ENCODE measurements at places on chromosomes 5 and 9. TPM values are rescaled to one million over a fixed set of nuclear protein-coding genes. Genes with fewer than 3 reads are reported as not detected.

DNA sequence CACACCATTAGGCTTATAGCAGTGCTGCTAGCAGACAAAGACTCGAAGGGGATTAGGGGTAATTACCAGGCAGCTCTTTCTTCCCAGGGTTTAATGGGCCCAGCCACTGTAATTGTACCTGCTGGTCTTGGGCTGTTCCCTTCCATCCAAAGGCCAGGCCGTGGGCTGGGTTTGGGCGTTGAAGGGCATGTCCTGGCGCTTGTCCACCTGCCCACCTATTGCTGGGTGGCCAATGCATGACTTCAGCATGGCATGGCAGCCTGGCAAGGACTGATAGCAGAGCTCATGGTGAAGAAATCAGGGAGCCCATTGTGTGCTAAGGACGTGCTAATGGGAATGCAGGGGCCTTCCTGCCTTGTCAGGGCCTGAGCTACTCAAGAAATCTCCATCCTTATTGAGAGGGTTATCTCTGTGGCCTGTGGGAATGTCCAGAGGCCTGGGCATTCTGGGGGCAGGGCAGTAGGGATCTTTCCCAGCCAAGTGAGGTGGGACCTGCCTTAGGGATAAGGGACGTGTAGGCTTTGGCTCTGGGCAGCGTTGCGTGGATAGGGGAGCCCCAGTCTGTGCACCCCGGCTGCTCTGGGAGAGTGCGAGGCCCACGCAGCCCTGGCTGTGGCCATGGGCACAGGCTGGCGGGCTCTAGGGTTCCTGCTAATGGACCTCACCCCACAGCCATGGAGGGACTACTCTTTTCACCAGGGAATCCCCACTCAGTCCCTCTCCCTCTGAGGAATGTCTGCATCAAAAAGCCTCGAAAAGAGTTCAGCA lies 116.1 kb upstream of the PITX1 start:
- H3K27ac ChIP-seq: no peak overlapping the region
- no peaks in the 10 kb centered on the region for H3K27me3 ChIP-seq
- H3K4me1 ChIP-seq: no peaks in the 10 kb centered on the region

GRCh38 chr5:28558196-28558595 lies 1519.8 kb upstream of the CDH9 start:
- H3K4me1 ChIP-seq: no peaks in the 10 kb centered on the region
- H3K36me3 ChIP-seq: no peaks in the 10 kb centered on the region
- H3K4me3 ChIP-seq: no peak overlapping the region
- no peaks in the 10 kb centered on the region for H3K27me3 ChIP-seq
- DNase-seq: no peak
- no peak overlapping the region for H3K27ac ChIP-seq

The DNAJB5 gene
- total RNA-seq: 9.3 TPM

The SCGB3A2 gene
- total RNA-seq: 0.51 TPM

DNA sequence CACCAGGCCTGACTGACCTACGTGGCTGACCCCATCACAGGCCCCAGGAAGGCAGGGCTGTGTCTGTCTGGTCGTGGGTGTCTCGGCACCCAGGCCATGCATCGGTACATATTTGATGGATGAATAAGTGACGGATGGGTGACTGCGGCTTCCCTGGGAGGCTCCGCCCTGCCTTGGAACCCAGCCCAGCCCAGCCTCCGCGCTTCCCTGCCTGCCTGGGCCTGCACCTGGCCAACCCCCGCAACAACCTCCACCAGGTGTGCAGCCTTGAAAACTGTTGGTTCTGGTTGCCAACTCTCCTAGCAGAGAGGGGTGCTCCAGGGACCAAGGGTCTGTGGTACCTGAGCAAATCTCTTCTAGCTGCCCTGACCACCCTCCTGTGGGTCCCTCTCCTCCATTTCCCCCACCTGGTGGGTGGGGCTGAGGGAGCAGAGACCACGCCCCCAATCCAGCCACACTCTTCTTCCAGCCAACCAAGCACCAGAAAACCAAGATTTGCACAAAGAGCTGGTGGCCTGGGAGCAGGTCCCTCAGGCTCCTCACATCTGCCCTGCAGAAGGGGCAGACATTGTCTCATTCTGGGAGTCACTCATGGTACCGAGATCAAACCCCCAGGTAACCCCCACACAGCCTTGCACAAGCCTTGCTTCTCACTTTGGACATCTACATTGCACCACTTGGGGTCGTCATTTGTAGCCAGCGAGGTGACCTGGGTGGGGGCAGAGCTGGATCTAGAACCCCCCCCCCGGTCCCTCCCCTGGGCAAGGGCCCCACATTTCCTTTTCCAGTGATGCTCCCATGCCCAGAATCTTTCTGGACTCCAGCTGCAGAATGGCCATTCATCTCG lies 100.6 kb upstream of the IER5L start:
- no peaks in the 10 kb centered on the region for H3K36me3 ChIP-seq
- H3K27me3 ChIP-seq: no peaks in the 10 kb centered on the region
- H3K27ac ChIP-seq: no peak overlapping the region
- peaks cover 10% of the 10 kb centered on the region for H3K4me1 ChIP-seq
- H3K4me3 ChIP-seq: no peak overlapping the region
- peak; percentile 81 for DNase-seq

DNA sequence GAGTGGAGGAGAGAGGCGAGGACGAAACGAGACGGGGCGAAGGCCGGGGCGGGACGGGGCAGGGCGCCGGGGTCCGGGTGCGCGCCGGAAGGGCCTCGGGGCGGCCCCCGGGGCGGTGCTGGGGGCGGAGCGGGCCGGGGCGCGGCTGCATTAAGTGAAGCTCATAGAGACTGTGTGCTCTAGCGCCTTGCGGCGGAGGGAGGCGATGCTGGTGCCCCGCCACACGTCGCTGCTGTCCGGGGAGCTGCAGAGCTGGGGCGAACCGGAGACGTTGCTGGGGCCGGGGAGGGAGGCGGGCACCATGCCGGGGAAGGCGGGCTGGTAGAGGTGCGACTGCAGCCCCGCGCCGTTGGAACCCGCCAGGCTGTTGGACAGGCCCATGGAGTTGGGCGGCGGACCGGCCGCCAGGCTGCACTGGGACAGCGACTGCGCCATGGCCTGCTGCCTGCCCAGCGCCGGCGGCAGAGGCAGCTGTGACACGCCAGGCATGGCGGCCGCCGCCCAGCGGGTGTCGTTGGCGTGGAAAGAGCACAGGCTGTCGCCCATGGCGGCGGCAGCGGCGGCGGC lies 8.3 kb downstream of the OTP start:
- H3K36me3 ChIP-seq: no peaks in the 10 kb centered on the region
- peak; percentile 41 for DNase-seq
- no peaks in the 10 kb centered on the region for H3K4me1 ChIP-seq
- H3K27ac ChIP-seq: no peak overlapping the region
- H3K4me3 ChIP-seq: peak overlapping the region; percentile 70
- peaks cover 31% of the 10 kb centered on the region for H3K27me3 ChIP-seq

DNA sequence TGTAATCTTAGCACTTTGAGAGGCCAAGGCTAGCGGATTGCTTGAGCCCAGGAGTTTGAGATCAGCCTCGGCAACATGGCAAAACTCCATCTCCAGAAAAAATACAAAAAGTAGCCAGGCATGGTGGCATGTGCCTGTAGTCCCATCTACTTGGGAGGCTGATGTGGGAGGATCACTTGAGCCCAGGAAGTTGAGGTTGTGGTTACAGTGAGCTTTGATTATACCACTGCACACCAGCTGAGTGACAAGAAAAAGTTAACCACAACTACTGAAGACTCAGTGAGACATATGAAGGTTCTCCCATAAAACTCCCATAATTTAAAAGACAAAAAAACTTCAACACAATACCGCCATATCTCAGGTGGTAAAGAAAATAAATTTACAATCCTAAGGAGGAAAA lies 98.0 kb downstream of the NR6A1 start:
- H3K4me1 ChIP-seq: peaks cover 10% of the 10 kb centered on the region
- no peak for DNase-seq
- no peaks in the 10 kb centered on the region for H3K36me3 ChIP-seq
- H3K27me3 ChIP-seq: no peaks in the 10 kb centered on the region

DNA sequence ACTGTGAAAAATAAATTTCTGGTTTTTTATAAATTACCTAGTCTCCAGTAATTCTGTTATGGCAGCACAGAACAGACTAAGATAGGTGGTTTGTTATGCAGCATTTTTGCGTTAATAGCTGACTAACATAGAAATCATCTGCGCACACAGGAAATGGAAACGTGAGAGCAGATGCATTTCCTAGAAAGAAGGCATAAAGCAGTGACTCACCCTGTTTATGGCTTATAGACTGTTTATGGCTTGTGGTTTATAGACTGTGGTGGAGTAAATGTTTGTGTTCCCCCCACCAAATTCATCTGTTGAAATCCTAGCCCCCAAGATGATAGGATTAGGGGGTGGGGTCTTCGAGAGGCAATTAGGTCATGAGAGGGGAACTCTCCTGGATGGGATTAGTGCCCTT lies 18.3 kb upstream of the OSMR start:
- peak; percentile 91 for DNase-seq
- peaks cover 46% of the 10 kb centered on the region for H3K4me1 ChIP-seq
- no peak overlapping the region for H3K4me3 ChIP-seq
- H3K27me3 ChIP-seq: no peaks in the 10 kb centered on the region

GRCh38 chr9:136178061-136178772 lies 26.7 kb downstream of the LHX3 start:
- H3K36me3 ChIP-seq: no peaks in the 10 kb centered on the region
- no peak for DNase-seq
- H3K4me1 ChIP-seq: no peaks in the 10 kb centered on the region
- H3K27me3 ChIP-seq: no peaks in the 10 kb centered on the region

DNA sequence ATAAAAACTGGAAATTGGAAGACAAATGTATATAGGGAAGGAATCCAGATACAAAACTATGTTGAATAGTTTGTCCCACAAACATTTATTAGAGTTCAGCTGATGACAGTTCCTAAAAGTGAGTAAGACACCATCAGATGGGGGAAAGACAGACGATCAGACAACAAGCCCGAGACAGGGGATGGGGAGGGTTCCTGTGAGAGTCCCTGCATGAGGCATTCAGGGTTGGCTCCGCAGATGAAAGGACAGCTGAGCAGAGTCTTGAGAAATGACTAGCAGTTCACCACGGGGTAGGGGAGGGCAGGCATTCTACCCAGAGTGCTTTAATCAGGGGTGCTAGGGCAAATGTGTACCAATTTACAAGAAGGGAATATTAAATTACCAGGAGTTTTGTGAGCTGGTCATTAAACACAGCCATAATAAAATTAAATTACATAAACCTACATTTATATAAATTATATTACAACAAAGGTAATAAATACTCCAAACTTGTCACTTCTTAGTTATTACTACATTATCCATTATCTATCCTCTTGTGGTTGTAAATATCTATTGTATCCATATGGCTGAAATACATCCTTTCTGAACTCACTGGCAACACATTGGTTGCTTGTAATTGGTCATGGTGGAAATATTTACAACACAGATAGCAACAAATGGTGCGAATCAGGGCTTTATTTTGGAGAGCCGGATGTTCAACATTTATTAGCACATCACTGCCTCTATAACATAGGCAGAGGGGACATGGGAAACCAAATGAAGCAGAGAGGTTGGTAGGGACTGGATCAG lies 27.8 kb downstream of the TNFSF15 start:
- H3K27ac ChIP-seq: no peak overlapping the region
- H3K4me3 ChIP-seq: no peak overlapping the region
- DNase-seq: no peak
